ENCODE measurements at places on chromosomes 6 and 20.

DNA sequence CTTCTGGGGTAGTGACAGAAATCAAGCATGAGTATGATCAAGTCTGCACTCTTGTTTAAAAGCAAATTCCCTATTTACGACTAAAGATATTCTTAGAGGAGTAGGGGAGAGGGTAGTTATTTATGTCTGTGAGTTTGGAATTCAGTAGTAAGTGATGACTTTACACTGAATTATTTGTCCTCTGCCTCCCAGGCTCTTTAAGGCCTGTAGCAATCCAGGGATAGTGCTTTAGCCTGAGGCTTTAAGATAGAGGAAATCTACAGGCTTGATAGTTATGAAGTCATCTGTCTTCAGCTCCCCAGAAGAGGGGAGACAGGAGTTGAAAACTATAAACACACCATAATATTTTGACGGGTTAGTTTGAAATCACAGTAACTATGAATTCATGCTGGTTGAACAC is 664.5 kb downstream of the EPM2A start:
- DNase-seq = no peak

DNA sequence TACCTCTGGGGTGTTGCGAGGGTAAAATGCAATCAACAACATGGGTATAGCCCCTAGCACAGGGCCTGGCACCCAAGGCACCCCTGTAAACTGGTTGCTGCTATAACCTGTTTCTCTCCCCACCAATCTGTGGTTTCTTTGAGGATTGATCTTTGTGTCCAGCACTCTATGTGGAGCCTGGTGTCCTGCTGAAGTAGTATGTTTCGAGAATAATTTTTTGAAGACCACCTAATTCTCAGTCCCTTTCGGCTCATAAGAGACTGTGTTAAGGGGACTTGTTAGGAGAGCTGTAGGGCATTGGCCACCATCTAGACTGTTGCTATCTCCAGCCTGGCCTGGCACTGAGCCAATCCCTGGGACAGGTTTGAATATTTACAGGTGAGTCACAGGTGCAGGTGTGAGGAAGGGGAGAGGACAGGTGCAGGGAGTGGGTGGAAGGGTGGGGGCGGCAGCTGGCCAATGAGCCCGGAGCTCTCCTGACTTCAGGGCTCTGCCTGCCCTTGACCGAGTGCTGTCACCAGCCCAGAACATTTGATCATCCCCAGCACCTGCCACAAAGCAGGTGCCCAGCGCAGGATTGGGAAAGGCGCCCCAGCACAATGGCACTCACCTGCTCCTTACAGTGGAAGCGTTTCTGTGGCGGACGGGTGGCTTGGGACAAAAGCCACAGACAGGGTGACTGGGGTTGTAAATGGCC is 8.1 kb upstream of the C20orf144 start:
- peak; percentile 90 for DNase-seq

GRCh38 chr6:137210903-137211302 is 8.3 kb downstream of the IFNGR1 start:
- DNase-seq = no peak

DNA sequence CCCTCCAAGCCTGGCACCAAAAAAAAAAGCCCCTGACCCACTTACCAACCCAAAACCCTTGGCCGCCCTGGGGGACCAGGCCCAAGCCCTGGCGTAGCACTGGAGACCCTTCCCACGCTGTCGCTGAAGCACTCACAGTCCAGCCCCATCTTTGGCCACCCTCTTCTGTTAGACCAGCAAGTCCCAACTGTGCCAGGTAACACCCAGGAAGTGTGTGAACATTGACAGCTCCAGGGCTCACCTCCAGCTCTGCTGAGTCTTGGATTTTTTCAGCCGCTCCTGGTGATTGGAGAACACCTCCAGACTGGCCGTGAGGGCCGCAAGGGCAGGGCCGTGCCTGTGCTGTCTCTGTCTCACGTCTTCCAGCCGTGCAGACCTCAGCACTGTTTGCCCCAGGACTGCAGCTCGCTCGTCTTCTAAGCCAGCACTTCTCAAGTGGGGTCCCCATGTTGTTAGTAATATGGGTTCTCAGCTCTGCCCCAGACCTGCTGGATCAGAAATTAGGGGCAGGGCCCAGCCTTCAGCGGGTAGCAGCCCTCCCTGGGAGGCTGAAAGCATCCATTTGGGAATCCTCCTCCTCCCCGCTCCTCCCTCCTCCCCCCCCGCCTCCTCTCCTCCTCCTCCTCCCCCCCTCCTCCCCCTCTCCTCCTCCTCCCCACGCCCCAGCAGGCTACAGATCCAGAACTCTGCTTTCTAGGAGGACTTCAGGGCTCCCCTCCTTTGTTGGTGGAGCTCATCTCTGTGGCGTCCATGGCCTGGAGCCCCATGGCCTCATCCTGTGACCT is 18.1 kb downstream of the NPEPL1 start:
- DNase-seq = no peak

- DNase-seq = no peak
Measured at GRCh38 chr20:46200582-46201570, 82.8 kb downstream of the CD40 start.

DNA sequence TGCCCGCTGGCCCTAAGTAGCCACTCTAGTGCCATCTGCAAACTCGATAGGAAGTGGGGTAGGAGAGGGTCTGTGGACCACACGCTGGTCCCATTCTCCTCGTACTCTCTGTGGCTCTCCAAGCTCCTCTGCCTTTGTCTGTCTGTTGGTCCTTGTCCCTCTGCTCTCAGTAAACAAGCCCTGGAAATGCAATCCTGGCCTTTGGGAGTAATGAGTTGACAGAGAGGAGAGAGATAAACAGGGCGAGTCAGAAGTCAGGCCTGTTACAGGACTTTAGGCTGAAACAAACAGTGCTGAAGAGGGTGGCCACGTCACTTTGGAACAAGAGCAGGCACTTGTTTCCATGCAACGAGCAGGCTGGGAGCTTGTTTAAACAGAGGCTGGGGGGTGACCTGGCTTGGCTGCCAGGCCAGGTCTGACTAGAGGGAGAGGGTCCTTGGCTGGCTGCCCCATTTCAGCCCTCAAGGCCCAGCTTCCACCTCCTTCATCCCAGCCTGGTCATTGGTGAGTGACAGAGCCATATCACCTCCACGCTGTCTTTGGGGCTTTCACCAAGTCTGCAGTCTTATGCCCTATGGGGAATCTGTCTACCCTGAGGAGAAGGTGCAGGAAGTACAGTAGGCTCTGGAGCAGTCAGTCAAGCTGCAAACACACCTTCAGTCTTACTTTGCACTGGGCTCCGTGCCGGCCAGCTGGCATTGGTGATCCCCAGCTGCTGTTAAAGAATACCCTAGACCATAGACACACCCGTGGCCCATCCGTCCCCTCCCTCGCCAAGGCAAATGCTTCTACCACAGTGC is 22.6 kb downstream of the FOXP4 start:
- no peak for DNase-seq

GRCh38 chr6:17839513-17840223 is 132.9 kb upstream of the NUP153 start:
- no peak for DNase-seq

GRCh38 chr6:152736687-152737273 is 13.8 kb upstream of the VIP start:
- no peak for DNase-seq

All from NCI-H2081 (cell line).